ENCODE measurements at places on chromosomes 11 and 22.

DNA sequence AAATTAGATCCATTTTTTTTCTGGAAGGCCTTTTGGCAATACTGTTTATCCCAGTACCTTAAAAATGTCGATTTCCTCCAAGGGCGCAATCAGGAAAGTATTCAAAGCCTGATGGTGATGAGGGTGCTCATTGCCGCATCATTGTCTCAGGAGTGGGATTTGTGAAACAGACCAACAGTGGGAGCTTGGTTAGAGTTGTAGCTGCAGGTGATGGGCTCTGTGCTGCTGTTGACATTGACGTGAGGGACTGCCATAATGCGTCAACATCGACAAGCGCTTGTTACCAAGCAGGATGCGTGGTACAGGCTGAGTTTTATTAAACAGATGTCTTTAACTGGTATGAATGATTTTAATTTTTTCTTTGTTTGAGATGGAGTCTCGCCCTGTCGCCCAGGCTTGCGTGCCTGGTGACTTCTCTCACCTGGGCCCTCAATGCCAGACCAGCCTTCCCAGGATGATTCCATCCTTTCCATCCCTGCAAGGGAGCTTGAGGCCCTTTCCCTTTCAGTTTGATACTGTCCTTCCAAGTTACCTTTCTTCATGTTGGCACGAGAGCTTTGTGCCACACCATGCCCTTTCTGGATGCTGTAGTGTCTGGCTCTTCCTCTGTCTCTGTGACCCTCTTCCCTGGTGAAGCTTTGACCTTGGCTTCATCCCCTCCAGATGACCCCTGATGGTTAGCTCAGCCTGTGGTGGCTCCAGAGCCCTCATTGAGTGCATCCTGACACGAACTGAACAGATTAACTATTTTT lies 10.6 kb downstream of the MED15 start:
- DNase-seq, result no peak

- no peak for DNase-seq
Observed at GRCh38 chr11:82038154-82038553, 695.5 kb downstream of the FAM181B start.

DNA sequence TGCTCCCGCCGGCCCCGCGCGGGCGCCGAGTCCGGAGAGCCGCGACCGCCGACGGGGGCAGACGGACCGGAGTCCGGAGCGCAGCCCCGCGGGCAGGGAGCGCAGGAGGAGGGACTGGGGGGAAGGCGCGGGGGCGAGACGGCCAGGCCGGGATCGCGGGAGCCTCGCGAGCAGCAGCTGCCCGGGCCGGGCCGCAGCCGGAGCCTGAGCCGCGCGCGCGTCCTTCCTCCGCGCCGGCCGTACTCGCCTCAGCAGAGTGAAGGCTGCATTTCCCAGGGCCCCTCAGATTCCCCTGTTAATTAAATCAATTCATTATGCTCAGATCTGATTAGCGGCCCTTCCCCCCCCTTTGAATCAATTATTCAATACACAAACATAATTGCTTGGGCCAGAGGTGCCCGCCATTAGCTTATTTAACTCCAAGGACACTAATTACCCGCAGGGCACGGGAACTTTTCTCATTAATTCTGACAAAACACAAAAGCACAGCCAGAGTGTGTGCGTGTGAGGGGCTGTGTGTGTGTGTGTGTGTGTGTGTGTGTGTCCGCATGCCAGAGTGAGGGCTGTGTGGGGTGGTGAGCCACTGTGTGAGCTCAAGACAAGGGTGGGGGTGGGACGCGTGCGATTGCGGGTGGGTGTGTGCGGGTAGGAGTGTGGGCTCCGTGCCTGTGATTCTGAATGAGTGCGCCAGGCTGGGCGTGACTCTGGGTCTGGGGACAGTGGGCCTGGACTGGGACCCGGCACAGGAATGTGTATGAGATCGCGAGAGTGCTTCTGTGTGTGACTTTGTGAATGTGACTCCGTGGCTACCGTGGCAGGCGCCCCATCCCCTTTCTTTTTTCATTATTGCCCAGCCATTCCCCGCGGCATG lies 5.1 kb upstream of the LMO1 start:
- no peak for DNase-seq

GRCh38 chr11:7523416-7524210 lies 9.8 kb downstream of the PPFIBP2 start:
- no peak for DNase-seq

DNA sequence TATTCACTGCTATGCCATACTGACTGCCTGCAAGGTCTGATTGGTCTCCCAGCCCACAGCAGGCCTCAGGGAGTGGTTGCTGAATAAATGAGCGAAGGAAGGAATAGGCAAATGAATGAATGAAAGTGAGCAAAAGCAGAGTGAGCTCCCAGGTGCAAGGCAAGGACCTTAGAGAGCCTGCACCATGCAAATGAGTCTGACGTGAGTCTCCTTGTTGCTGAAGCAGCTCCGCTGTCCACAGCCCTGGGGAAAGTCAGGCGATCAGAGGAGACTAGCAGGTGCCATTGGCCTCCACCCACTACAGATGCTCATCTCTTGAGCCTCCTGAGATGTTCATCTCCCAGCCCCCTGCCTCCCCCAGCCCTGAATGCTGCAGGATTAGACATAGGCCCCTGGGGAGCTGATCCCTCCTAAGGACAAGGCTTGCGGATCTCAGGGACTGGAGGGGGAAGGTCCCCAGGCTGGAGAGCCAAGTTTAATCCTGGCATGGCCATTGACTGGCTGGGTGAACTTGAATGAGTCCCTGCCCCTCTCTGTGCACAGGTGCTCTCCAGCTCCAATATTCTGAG lies 22.1 kb downstream of the GDPD5 start:
- no peak for DNase-seq

- DNase-seq, result no peak
Observed at GRCh38 chr11:46129133-46129532, 7.9 kb upstream of the PHF21A start.

GRCh38 chr11:114099392-114100178 lies 40.1 kb downstream of the ZBTB16 start:
- DNase-seq, result no peak

DNA sequence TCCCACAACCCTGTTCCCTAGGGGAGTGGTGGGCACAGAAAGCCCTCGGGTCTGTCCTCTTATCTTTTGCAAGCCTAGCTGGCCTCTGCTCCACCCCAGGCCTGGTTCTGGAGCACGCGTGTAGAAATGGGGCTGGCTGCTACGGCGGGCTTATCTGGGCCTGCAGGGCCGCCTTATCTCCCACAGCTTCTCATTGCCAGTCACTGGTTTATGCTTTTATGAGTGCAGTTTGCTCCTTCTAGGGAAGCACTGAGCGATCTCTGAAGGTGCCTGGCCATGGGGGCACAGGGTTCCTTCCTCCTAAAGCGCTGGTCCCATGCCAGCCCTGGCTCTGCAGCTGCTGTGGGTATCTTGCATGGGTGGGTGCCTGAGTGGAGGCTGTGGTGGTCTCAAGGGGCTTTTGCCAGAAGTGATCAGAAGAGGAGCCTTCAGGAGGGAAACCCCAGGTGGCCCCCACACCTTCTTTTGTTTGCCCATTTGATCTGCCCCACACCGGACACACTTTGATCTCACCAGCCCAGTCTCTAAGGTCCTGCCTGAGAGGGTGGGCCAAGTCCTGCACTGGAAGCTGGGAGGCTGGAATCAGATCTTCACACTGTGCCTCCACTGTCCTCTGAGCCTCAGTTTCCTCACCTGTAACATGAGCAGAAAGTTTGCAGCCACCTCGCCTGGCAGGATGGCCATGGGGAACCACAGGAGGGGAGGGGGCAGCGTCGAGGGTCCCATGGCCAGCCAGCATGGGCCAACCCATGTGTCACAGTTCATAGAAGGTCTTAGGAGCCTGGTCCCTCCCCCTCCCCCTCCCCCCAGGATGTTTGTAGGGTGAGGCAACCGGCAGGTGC lies 86.6 kb upstream of the FGF3 start:
- no peak for DNase-seq

DNA sequence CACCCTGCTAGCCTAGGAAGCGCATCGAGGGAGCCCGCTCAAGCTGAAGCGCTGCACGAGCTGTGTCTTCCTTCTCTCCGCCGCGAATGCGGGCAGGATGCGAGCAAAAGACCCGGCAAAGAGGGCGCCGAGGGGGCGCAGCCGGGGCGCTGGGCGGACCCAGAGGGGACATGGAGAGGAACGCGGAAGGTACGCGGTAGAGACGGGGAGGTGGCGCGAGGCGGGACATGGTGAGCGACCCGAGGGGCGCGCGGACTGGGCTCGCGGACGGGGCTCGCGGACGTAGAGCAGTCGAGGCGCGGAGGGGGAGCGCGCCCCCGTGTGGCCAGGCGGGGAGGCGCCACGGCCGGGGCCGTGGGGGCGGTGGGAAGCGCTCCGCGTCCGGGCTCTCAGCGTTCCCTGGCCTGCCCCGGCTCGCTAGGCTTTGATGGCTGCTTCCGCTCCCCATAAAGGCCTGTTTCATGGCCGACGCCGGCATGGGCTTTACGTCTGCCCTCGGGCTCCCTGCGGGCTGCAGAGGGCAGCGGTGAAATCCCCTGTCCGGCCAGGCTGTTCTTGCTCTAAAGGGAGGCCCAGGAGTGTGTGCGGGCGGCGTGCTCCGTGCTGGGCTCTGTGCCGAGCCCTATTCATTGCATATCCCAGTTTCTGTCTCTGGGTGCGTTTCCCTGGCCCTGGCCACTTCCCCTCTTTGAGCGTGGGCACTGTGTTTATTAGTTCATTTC lies 31.2 kb upstream of the TRIM29 start:
- no peak for DNase-seq

GRCh38 chr11:4932751-4933150 lies 8.6 kb upstream of the OR51G1 start:
- no peak for DNase-seq

- DNase-seq, result no peak
Observed at GRCh38 chr11:31932879-31933278, 121.8 kb upstream of the PAX6 start.

DNA sequence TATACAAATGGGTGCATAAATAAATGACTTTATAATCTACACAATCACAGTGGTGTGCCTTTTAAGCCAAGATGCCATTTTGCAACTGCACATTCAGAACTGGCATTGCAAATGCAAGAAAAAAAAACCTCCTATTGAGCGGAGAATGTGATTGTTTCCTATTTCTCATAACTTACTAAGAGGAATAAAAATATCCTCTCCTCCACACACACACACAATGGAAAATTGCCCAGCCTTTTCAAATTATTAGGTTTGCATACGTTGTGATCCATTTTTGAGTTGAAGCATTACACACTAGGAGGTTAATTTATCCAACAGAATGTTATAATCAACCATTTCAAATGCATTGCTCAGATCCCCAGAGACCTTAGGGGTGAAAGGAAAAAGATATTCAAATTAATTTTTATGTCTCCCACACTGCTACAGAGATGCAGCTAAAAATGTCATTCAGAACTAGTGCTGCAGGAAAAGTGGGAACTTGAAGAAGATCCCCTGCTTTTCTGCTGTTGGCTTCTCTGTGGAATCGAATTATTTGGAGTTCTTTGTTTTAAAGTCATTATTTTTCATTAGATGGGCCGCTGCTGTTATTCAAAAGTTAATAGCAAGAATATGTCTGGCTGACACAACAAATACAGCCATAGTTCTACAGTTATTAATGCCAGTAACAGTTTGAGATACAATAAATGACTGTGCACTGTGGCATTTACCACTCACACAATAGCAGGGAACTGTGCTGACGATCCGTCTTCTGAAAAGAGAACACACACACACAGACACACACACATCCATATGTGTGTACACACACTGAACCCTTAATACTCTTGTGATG lies 299.9 kb upstream of the ANO5 start:
- no peak for DNase-seq

DNA sequence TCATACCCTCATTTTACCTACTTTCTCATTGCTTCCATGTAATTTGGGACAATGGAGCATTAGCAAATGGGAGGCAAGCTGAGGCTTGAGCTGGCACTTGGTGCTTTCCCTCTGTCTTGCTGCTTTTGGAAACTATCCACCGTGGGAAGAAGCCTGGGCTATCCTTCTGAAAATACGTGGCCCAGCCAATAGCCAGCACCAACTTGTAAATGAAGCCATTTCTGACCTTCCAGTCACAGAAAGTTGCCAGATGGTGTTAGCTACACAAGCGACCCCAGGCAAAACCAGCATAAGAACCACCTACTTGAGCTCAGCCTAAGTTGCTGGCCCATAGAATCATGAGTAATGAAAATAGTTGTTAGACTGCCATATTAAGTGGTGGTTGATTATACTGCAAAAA lies 18.5 kb upstream of the SPON1 start:
- no peak for DNase-seq

GRCh38 chr11:102465696-102466095 lies 13.1 kb upstream of the TMEM123 start:
- no peak for DNase-seq

DNA sequence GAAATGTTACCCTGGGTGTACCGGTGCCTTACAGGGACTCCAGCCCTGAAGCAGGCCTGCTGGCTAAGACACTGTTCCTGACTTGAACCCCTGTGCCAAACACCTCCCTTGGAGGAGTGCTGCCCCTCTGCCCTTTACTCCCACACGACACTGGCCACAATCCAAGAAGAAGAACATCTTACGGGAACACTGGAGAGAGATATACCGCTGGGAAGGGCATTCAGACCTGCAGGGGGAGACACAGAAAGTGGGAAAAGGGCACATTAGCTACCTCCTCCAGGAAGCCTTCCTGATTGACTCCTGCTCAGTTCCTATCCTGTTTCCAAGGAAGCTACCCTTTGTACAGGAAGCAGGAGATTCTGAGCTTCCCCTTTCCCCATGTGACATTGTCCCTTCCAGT lies 18.7 kb downstream of the TMPRSS13 start:
- no peak for DNase-seq

DNA sequence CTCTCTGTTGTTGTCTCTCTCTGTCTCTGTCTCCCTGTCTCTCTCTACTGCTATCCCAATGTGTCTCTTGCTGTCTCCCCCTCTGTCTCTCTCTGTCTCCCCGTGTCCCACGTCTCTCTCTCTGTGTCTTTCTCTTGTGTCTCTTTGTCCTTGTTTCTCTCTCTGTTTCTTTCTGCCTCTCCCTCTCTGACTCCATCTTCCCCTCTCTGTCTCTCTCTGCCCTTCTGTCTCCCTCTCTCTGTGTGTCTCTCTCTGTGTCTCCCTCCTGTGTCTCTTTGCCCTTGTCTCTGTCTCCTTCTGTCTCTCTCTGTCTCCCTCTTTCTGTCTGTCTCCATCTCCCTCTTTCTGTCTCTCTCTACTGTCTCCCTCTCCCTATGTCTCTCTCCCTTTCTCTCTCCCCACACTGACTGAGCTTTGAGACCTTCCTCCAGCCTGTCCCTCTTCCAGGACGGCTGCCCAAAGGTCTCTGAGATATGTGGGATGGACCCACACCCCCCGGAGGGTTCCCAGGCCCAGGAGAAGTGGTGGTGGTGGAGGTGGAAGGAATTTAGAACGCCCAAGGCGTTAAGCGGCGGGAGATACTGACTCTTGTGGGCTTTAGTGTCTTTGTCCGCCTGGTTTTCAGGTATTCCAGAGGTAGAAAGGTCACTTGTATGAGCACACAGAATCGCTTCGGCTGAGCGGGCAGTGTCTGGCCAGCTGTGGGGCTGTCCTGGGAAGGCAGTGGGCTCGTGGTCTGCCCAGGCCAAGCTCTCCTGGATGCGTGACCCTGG lies 65.5 kb upstream of the CCND1 start:
- DNase-seq, result no peak
